ENCODE measurements at places on chromosomes 2 and 18.

GRCh38 chr2:219247678-219248642 lies 2.7 kb downstream of the STK16 start:
- DNase-seq: no peak

GRCh38 chr2:206457188-206457634 lies 13.9 kb downstream of the ADAM23 start:
- DNase-seq: no peak

GRCh38 chr2:238493880-238494572 lies 67.3 kb downstream of the ASB1 start:
- DNase-seq: no peak

- DNase-seq: no peak
Measured at GRCh38 chr18:76587879-76588271, 92.8 kb upstream of the ZNF516 start.

DNA sequence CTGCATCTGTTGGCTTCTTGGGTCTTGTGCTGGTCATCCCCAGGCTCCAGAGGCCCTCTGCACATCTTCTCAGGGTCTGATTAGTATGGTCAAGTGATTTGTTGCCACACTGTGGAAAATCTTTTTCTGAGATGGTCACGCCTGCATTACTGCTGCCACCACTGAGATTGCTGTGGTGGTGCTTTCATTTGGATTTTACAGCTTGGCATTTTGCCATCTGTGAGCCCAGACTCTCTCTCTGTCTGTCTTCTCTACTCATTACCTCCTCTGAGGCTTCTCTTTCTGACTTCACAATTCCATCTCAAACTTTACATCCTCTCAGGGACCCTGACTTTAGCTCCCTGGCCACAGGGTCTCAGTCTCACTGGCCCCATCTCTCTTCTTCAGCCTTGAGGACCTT lies 154.6 kb downstream of the LRRTM1 start:
- DNase-seq: no peak

DNA sequence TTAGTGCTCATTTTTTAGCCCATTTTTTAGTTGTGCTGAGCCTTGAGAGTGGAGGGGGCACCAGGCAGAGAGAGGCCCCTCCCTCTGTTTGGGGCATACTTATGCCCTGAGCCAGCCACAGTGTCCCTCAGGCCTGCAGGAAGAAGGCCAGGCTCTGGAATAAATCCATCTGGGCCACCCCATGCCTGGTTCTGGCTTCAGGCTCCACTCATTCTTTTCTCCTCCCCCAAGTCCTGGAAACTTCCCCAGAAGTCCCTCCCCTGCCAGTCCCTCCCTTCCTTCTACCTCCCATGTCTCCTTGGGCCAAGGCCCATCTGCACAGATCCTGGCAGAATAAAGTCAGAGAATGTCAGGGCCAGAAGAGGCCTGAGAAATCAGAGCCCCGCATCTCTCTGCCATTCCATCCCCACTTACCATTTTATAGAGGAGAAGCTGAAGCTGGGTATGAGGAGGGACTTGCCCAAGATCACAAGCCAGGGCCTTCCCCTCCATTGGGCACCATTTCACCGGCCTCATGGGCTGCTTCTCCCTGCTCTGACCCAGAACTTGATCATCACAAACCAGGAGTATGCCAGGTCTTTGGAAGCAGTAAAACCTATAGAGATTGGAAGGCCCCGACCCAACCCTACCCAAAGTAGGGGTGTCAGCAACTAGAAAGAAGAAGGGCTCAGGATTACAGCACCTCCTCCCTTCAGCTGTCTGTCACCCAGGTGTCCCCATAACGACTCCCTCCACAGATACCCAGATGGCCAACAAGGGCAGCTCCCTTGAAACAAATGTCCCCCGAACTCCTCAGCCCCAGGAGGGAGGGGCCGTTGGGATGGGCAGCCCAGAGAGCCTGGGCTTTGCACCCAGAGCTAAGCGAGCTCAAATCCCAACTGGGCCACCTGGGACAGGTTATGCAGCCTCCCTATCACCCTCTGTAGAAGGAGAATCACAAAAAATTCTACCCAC lies 108.4 kb downstream of the POLR1A start:
- peak; percentile 63 for DNase-seq

- DNase-seq: no peak
Measured at GRCh38 chr2:203719456-203720410, 13.3 kb downstream of the CD28 start.

DNA sequence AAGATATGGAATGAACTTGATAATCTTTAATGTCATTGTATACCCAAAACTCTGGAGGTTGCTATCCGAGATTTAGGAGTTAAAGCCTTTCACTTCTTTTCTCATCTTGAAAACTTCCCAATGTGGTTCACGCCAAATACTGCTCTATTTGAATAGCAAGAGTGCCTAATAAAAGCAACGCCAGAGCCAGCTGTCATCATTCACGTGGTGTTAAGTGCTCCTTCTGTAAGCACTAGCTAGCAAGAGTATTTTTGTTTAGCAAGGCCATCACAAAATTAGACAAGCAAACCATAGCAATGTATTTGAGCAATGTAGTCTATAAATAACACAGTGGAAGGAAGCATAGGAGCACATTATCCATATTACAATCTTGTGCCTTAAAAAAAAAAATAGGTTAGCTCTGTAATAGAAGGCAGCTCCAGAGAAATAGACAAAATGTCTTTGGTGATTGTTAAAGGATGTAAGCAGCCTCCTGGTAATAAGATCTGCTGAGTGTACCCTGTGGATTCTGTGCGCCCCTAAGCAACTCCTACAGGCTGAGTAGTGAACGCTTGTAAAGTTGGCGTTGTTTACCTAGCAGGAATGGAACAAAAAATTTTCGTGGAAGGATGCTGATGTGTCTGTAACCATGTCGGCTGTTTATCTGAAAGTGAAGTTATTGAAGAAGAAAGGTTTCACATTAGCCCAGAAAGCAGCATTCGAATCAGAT lies 518.0 kb downstream of the CNTNAP5 start:
- no peak for DNase-seq

GRCh38 chr2:239778861-239779558 lies 246.1 kb downstream of the NDUFA10 start:
- DNase-seq: no peak

DNA sequence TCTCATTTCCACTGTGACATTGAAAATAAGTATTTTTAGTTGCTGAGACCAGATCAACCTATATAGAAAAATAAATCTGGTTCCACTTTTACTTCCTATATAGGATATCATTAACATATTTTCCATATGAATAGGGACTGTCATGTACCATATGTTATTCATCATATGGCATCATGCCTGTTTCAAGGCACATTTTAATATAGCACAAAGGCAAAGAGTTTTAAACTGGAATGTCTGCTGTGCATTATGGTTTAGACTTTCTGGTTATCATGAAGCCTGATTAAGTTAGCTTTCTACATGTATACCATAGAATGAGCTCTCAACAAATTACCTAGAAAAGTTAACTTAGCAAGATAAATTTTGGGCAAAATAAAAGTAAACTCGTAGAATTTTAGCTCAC lies 53.0 kb upstream of the ACYP2 start:
- no peak for DNase-seq

DNA sequence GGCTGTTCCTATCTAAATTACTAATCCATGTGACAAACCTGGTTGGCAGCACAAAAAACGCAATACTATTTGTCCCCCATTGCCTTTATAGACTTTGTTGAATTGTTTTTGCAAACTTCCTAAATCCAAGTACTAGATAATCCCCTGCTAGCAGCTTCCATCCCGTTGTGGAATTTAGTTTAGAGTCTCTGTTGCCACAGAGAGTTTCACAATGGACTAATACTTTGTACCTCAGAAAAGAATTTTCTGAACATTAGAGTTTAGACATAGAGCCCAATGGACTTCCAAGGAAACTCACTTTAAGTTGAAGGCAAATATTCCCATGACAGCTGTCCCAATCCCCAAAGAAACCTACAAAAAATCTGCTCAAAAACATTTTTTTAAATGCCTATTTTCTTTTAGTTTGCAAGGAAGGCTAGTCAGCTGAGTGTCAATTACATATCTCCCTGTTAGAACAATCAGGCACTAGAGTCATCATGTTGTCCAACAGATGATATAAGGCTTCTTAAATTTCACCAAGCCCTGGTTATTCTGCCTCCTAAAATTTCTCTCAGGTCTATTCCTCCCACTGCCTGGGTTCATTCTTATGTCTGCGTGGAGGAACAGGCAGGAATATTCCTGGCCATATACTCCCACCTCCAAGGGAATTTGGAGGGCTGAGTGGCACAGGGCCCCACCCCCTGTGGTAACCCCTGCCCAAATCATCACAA lies 27.2 kb downstream of the RNF152 start:
- peak; percentile 35 for DNase-seq

- DNase-seq: no peak
Measured at GRCh38 chr18:36912887-36913286, 84.0 kb downstream of the KIAA1328 start.

DNA sequence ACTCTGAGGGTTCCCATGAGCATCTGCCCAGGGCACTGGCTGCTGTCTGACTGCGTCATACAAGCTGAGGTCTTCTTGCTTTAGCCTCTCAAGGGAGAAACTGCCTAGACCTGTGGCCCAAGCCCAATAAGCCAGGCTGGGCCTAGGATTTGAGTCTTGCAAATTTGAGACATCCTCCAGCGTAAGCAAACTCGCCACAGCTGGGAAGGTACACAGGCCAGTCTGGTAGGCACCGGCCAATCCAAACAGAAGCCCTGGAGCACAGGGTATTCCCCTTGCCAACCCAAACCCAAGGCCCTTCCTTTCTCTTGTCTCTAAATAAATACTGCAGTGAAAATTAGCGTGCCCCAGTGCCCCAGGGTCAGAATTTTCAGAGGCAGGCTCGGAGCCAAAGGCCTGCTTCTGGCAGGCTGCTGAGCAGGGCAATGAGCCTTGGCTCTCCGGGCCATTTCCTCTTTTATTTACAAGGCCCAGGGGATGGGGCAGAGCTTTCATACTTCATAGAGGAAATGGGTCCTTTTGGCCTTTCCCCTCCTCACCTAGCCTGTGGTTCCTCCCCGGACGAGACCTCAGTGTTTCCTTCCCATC lies 33.3 kb downstream of the POLR1A start:
- DNase-seq: peak; percentile 39

DNA sequence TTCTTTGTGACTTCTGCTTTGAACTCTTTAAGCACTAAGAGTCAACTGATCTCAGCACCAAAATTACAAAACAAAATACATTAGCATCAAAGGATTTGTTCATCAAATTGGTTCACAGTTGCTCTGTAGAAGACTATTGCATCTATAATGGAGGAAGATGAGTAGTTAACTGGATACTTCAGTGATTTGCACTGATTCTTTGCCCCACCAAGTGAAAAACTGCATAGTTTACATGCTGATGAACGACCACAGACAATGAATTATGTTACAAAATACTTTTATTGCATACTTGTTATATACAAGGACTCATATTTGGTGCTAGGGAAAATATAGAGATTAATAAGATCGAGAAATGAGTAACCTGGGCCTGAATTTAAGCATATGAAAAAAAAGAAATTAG lies 107.2 kb downstream of the SCG2 start:
- DNase-seq: no peak

- peak; percentile 35 for DNase-seq
Measured at GRCh38 chr18:7871560-7872456, 304.7 kb downstream of the PTPRM start.

GRCh38 chr2:128439031-128439790 lies 120.5 kb upstream of the HS6ST1 start:
- DNase-seq: no peak

DNA sequence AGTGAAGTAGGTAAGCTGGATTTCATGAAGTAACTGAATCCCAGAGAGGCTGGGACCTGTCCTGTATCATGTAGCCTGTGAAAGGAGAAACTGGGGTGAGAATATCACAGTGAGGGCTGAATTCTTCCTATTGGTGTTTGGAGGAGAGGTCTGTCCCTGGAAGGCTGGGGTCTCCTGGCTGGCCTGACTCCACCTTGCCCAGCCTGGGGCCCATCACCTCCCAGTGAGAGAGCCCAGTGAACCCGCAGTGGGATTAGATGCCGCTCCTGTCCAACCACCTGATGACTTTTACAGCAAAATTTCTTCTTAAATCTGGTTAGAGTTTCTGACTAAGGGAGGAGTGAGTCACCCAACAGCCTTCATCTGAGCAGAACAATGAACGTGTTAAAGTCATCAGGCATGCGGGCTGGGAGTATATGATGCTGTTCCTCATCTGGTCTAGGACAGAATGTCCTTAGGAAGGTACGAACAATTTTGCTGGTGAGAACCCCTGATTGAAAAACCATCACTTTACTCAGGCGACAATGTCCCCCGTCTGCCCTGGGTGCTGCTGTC lies 152.9 kb downstream of the LPIN1 start:
- DNase-seq: peak; percentile 69

DNA sequence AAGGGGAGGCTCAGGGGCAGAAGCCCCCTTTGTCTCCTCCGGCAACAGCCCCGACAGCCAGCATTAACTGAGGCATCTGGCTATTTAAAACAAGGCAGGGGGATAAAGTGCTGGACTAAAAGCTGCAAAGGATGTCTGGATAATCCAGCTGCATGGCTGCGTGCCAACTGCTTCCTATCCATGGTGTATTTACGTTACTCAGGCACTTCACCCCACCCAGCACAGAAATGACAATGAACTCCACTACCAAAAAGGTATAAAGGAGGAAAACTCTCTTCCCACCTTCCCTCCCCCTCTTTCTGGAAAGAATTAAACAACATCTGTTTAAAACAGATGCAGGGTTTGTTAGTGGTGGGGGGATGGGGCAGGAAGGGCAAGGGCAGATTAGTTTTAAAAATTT lies 82.5 kb downstream of the SPRED2 start:
- DNase-seq: peak; percentile 83

GRCh38 chr2:61816480-61817355 lies 37.1 kb downstream of the FAM161A start:
- DNase-seq: no peak

DNA sequence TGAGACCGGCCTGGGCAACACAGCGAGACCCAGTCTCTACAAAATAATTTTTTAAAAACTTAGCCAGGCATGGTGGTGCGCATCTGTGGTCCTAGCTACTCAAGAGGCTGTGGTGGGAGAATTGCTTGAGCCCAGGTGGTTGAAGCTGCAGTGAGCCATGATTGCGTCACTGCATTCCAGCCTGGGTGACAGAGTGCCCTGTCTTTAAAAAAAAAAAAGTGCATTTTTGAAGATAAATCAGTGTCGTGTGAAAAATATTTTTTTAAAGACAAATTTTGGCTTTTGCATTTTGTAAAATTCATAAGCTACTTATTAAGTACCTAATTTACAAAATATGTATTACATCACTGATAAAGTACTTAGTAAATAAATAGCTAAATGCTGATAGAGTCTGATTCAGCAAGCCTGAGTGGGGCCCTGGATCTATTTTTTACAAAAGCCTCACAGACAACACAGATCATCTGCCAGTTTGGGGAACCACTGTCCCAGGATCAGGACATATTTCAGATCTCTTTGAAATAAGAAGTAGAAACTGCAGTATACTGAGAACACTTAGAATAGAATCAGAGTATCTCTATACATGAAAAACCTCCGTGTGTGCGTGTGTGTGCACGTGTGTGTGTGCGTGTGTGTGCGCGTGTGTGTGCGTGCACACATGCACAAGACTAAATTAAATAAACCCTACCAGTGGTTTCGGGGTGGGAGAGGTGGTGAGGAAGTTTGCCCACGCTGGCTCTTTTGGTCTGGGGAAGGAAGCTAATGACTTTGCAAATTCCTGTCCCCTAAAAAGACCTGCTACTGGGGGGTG lies 61.6 kb downstream of the AAK1 start:
- DNase-seq: peak; percentile 64

- DNase-seq: no peak
Measured at GRCh38 chr18:46350598-46351159, 246.5 kb downstream of the HAUS1 start.
